ENCODE measurements at places on chromosomes 7 and 10. TPM values are rescaled to one million over a fixed set of nuclear protein-coding genes. Genes with fewer than 3 reads are reported as not detected.

DNA sequence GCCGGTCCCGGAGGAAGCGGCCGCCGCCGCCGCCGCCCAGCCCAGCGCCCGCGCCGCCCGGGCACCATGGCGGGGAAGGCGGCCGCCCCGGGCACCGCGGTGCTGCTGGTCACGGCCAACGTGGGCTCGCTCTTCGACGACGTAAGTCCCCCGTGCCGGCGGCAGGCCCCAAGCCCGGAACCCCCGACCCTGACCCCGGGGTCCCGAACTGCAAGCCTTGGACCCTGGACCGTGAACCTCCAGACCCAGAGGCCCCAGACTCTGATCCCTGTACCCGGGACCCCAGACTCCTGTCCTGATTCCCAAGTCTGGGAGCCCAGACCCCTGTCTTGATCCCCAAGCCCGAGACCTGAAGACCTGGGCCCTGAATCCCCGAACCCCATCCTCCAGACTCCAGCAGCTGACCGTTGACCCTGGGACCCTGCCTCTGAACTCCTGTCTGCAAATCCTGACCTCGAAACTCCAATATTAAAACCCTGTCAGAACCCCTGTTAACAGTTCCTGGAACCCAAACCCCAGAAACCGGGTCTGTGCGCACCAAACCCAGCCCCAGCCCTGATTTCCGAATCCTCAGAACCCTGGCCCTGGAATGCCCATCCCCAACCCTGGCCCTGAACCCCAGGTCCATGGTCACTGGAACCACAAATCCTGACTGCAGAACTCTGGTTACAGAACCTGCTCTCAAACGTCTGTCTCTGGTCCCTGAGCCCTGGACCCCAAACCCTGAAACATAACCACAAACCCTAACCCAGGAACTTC is 623 bp downstream of the INPP5A start:
- DNase-seq, result peak; percentile 69

- no peak for DNase-seq
Observed at GRCh38 chr7:134942690-134943466, 43.4 kb upstream of the AGBL3 start.

DNA sequence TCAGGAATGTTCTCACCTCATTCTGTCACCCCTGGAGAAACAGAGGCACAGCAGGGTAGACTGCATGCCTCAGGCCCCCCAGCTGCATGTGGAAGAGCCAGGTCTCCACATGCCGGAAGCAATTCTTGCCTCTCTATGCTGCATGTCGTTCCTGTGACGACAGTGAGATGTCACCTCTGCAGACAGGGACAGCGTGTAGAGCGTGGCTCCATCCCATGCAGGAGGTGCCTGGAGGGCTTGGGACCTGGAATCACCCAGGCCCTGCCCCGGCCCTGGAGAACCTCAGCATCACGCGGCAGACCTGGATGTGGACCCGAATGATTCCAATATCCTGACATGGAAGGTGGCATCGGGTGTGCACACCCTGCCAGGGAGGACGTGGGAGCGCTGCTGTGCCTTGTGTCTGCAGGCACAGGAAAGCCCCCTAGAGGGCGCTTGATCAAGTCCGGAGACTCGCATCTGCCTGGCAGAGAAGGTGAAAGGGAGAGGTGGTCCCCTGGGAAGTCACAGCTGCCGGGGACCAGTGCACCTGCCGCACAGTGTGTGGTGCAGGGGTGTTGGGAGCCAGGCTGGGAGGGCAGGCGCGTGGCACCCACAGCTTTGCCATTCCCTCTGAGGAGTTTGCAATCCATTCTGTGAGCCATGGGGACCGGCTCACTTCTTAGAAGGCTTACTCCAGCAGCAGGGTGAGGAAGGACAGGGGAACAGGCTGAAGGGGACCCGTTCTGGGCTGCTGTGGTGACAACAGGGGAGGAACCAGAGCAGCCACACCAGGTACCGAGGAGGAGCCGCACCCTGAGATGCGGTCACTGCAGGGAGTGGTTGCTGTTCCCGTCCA is 45.3 kb upstream of the EN2 start:
- DNase-seq, result peak; percentile 73

Gene GIMAP2
- 6.2 TPM for total RNA-seq

Gene MYO1G
- 2.6 TPM for total RNA-seq

Gene NDUFA5
- total RNA-seq, result 40.7 TPM
